ENCODE measurements at places on chromosomes 3 and 15. TPM values are rescaled to one million over a fixed set of nuclear protein-coding genes. Genes with fewer than 3 reads are reported as not detected.

DNA sequence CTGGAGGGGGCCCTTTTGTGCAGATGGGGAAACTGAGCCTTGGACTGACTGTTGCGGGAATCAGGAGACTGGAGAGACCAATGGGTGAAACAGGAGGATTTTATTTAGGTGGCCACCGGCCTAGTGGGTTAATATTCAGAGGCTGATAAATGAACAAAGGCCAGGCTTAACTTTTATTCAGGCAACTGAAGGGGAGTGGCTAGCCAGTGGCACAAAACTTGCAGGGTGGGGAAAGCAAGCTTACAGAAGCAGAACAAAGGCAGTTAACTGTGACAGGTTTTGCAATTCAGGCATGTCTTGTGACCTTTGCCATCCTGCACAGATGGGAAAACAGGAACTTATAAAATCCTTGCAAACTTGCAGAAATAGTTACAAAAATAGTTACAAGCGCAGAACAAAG, 24.9 kb upstream of the ACAD9 start:
- DNase-seq: no peak
- H3K27ac ChIP-seq: no peak overlapping the region
- no peaks in the 10 kb centered on the region for H3K27me3 ChIP-seq
- no peaks in the 10 kb centered on the region for H3K4me1 ChIP-seq

DNA sequence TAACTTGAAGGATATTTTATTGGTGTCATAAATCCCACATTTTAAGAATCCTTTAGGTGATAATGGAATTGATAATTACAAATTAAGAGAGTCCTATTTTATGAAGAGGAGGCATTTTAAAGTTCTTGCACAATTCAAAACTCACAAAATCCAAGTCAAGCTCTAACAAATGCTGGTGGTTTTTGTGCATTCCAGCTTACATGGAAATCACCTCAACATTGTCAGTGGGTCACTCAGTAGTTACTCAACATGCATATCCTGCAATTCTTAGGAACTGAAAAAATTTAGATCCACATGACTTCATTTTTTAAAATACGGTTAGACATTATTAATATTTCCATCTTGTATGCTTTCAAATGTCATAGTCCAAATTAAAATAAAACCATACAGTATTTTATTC, 487.2 kb downstream of the CNTN3 start:
- no peak overlapping the region for H3K4me3 ChIP-seq
- H3K27ac ChIP-seq: no peak overlapping the region
- no peak for DNase-seq
- no peaks in the 10 kb centered on the region for H3K36me3 ChIP-seq

Gene MRPS11
- 90.0 TPM for total RNA-seq

DNA sequence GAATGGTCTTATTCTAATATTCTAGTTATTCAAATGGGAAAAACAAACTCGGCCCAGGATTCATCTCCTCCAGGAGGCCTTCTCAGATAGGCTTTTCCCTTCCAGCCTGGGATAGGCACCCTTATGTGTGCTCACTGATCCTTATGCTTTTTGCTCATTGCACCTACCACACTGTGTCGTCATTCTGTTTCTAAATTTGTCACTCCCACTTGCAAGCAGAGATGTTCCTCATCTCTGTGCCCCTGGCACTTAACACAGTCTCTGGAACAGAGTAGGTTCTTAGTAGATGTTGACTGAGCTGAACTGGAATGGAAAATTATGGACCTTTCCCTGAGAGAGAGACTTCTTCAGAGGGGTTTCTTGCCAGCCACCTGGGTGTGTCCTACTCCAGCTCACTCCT, 18.7 kb upstream of the SPG11 start:
- no peaks in the 10 kb centered on the region for H3K36me3 ChIP-seq
- no peak overlapping the region for H3K27ac ChIP-seq
- peaks cover 7% of the 10 kb centered on the region for H3K4me1 ChIP-seq
- DNase-seq: no peak
- H3K4me3 ChIP-seq: no peak overlapping the region

Gene FES
- 1.3 TPM for total RNA-seq

DNA sequence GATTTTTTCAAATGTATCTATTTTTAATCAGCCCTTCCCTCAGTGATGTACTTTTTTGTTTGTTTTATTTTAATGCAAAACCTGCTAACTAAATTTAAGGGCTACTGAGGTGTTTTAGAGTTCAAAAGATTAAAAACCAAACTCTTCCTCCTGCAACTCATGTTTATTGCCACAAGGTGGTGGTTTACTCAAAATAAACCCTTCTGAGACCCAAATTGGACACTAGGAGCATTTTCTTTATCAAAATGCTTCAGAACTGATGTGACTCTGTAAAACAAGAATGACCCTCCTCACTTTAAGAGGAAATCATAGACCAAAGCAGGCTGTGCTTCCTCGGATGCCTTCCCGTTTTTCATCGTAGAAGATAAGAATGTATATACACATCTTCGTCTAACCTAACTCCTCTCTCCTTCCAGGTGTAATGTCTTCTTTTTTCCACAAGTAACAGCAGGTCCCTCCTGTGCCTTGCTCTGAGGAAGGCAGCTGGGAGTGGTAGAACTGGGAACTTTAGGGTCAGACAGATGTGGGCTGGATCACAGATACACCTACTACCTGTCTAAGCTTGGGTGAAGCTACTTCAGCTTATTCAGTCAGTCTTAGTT, 2.9 kb upstream of the NME9 start:
- no peak overlapping the region for H3K27ac ChIP-seq
- peaks cover 10% of the 10 kb centered on the region for H3K27me3 ChIP-seq

- no peak for DNase-seq
- no peaks in the 10 kb centered on the region for H3K36me3 ChIP-seq
- no peaks in the 10 kb centered on the region for H3K4me1 ChIP-seq
- no peak overlapping the region for H3K4me3 ChIP-seq
- H3K27me3 ChIP-seq: peaks cover 3% of the 10 kb centered on the region
- no peak overlapping the region for H3K27ac ChIP-seq
Observed at GRCh38 chr3:17954801-17955200, 212.4 kb upstream of the TBC1D5 start.

DNA sequence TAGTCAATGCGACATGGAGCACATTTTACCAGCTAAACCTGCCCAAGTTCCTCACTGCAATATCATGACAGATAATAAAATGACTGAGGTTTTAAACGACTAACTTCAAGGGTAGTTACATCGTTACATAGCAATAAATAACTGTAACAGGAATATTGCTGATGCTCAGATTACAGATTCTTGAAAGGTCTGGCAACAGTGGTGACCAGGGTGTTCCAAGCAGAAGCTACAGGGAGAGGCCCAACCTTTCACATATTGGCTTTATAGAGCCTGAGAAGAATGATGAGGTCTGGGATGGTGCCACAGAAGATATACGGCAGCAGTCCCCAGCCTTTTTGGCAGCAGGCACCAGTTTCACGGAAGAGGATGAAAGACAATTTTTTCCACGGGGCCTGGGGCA, 51.1 kb upstream of the CSPG5 start:
- H3K27me3 ChIP-seq: no peaks in the 10 kb centered on the region
- H3K36me3 ChIP-seq: peaks cover 70% of the 10 kb centered on the region
- DNase-seq: no peak
- H3K4me1 ChIP-seq: peaks cover 4% of the 10 kb centered on the region

DNA sequence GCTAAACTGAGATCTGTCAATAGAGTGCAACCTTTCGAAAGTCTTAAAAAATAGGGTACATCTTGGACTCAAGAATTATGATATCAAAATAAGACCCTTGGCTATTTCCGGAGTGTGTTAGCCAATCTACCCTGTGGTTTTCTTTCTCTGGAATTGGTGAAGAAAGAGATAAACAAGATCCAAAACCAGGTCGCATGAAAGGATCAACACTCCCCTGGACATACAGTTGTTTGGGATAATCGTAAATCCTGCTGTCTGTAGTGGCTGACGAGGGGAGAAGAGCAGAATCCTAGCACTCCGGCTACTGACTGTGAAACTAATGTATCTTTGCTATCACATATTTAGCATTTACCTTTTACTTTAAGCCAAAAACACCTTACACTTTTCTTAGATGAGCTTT, 30.9 kb downstream of the FNDC3B start:
- H3K4me3 ChIP-seq: no peak overlapping the region
- peaks cover 45% of the 10 kb centered on the region for H3K4me1 ChIP-seq
- H3K27ac ChIP-seq: no peak overlapping the region
- H3K36me3 ChIP-seq: no peaks in the 10 kb centered on the region

Gene ADAMTSL3
- 0.95 TPM for total RNA-seq

GRCh38 chr3:12194209-12194608, 35.5 kb upstream of the TIMP4 start:
- H3K27ac ChIP-seq: no peak overlapping the region
- no peaks in the 10 kb centered on the region for H3K36me3 ChIP-seq
- H3K27me3 ChIP-seq: no peaks in the 10 kb centered on the region
- DNase-seq: peak; percentile 55
- H3K4me1 ChIP-seq: peaks cover 13% of the 10 kb centered on the region
- no peak overlapping the region for H3K4me3 ChIP-seq

Gene TUSC7
- not detected for total RNA-seq

- H3K36me3 ChIP-seq: no peaks in the 10 kb centered on the region
- no peak for DNase-seq
- no peak overlapping the region for H3K4me3 ChIP-seq
- peaks cover 34% of the 10 kb centered on the region for H3K27me3 ChIP-seq
- H3K27ac ChIP-seq: no peak overlapping the region
Observed at GRCh38 chr15:38391191-38391590, 62.7 kb upstream of the FAM98B start.

DNA sequence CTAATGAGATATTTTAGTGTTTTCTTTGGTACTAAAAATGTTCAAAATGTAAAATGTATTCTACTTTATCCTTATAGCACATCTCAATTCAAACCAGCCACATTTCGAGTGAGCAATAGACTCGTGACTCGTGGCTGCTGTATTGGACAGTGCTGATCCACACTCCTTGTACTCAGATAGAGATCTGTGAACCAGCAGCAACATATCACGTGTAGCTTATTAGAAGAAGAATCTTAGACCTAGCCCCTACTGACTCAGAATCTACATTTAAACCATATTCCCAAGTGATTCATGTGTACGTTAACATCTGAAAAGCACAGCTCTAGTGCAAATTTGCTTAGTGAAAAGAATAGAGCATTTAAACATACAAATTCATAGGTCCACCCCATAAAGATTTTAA, 130.9 kb downstream of the IL1RAP start:
- peaks cover 53% of the 10 kb centered on the region for H3K36me3 ChIP-seq
- H3K4me3 ChIP-seq: no peak overlapping the region

DNA sequence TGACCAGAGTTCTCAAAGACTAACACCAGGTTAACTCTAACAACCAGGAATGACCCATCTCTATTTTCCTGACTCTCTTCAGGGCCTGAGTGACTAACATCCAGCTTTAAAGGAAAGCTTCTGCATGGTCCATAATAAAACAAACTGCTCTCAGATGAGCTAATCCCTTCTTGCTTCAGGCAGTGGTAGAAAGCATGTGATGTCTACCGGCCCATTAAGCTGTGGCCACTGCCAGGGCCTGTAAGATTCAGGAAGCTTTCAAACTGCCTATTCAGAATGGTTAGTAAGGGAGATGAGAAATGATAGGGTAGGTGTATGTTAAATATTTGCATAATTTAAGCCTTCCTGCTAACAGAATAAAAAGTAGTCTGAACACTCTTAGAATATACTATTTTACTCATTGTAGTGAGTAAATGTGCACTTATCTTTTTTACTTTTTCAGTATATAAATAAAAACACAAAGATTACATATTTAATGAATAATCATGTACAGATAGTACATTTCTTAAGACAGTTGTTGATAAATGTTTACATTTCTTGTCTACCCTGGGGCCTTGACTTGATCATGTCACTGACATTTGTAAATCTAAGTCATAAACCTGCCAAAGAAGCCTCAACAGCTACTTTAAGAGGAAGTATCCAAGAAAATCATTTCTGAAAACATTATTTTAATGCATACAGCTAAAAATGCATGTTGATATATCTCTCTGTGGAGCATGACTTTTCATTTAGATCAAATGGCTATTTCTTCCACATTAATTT, 222.0 kb downstream of the MCTP2 start:
- H3K4me1 ChIP-seq: no peaks in the 10 kb centered on the region
- DNase-seq: no peak
- no peaks in the 10 kb centered on the region for H3K27me3 ChIP-seq
- H3K27ac ChIP-seq: no peak overlapping the region
- H3K4me3 ChIP-seq: no peak overlapping the region

DNA sequence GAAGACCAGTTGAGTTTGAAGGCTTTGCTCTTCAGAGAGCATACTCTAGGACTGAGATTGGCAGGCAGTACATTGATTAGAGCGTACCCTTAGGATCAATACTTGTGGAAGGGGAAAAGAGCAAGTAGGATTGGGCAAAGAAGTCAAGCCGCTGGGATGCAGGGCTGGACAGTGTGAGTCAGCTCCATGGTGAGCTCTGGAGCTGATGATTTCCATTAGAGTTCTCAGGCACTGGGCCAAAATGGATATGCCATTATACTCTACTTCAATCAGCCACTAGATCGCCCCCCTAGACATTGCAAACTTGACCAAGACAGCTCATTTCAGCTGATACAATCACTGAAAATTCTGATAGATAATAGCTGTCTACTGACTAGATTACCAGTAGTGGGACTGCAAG, 432.7 kb upstream of the ALCAM start:
- no peaks in the 10 kb centered on the region for H3K4me1 ChIP-seq
- H3K4me3 ChIP-seq: no peak overlapping the region
- H3K36me3 ChIP-seq: no peaks in the 10 kb centered on the region
- no peak for DNase-seq
- H3K27me3 ChIP-seq: no peaks in the 10 kb centered on the region
- no peak overlapping the region for H3K27ac ChIP-seq

Gene THPO
- not detected for total RNA-seq

DNA sequence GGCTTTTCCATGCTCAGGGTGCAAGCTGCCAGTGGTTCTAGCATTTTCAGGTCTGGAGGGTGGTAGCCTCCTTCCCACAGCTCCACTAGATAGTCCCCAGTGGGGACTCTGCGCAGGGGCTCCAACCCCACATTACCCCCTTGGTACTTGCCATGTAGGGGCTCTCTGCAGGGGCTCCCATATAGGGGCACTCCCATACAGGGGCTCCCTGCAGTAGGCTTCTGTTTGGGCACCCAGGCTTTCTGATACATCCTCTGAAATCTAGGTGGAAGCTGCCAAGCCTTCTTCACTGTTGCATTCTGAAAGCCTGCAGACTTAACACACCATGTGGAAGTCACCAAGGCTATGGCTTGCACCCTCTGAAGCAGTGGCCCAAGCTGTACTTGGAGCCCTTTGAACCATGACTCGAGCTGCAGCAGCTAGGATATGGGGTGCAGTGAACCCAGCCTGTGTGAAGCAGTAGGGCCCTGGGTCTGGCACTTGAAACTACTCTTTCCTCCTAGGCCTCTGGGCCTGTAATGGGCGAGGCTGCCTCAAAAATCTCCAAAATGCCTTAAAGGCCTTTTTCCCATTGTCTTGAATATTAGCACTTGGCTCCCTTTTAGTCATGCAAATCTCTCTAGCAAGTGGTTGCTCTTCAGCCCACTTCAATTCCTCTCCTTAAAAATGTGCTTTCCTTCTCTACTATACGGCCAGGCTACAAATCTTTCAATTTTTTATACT, 96.4 kb downstream of the TPRA1 start:
- no peak for DNase-seq
- H3K4me3 ChIP-seq: no peak overlapping the region
- H3K36me3 ChIP-seq: no peaks in the 10 kb centered on the region
- no peaks in the 10 kb centered on the region for H3K4me1 ChIP-seq
- peaks cover 3% of the 10 kb centered on the region for H3K27me3 ChIP-seq

GRCh38 chr15:69947394-69947793, 150.3 kb downstream of the TLE3 start:
- H3K27ac ChIP-seq: no peak overlapping the region
- H3K4me3 ChIP-seq: no peak overlapping the region
- DNase-seq: no peak
- peaks cover 4% of the 10 kb centered on the region for H3K4me1 ChIP-seq

GRCh38 chr3:132020058-132020457, 14.8 kb downstream of the CPNE4 start:
- H3K27me3 ChIP-seq: no peaks in the 10 kb centered on the region
- no peak for DNase-seq
- peaks cover 5% of the 10 kb centered on the region for H3K4me1 ChIP-seq
- H3K36me3 ChIP-seq: no peaks in the 10 kb centered on the region
- no peak overlapping the region for H3K4me3 ChIP-seq
- H3K27ac ChIP-seq: no peak overlapping the region

Gene CCR9
- not detected for total RNA-seq
